Thoracic aorta (tissue), 2 donors: ENCODE measurements at places on chromosomes 4 and X. TPM values are rescaled to one million over a fixed set of nuclear protein-coding genes. Genes with fewer than 3 reads are reported as not detected.

DNA sequence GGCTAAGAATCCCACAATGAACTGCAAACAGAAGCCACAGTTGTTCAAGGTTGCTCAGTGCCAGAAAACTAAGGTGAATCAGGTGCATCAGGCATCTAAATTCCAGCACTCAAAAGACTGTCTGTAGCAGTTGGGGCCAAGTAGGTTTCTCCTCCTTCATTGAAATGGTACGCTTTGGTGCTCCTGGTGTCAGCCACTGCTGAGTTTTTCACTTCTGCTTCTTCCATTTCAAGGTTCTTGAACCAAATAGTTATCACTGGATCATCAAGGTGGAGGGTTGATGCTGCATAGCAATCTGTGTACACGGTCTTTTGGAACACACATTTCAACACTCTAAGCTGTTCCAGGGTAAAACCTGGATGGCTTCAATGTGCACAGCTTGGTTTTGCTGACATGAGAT is 74.4 kb downstream of the TMA16 start:
- no peaks in the 10 kb centered on the region for H3K27me3 ChIP-seq
- H3K4me1 ChIP-seq = no peaks in the 10 kb centered on the region
- no peaks in the 10 kb centered on the region for H3K36me3 ChIP-seq
- no peak for DNase-seq

- peaks cover 10% of the 10 kb centered on the region for H3K4me1 ChIP-seq
- H3K36me3 ChIP-seq = no peaks in the 10 kb centered on the region
- no peak overlapping the region for H3K4me3 ChIP-seq
- H3K27ac ChIP-seq = no peak overlapping the region
Measured at GRCh38 chr4:38241541-38241940, 281.3 kb downstream of the PTTG2 start.

Gene NUDT11
- total RNA-seq = 5.0 TPM

DNA sequence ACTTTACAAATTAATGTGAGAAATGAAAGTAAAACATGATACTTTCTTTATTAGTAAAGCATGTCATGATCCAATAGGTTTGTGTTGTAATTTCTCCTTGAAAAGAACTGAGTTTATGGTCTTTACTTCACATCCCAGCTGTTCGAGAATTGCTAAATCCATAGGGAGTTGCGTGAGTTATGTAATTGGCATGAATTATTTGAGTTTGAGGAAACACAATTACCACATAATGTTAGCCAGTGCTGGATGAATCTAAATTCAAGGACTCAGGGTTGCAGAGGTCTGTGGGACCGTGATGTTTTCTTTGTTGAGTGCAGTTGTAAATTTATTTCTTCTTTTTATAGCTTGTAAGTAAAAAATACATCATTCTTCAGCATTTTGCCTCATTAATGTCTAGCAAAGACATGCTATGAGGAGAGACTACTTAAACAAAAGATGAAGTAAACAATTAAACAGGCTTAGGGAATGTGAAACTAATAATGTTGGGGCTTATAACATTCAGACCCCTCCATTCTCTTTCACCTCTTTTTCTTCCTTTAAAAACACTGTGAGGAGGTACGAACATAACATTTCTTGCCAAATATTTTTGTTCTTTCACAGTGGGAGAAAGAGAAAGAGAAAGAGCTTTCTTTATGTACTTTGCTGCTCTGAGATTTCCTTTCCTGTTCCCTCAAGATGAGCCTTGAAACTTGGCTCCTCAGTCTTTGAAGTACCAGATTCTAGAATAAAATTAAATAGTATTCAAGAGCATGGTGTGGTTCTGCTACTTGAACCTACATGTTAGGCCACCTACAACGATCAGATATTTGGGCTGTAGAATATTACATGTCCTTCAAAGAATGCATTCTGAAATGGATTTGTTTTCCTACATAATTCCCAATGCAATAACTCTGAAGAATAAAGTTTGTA is 159.6 kb upstream of the ANK2 start:
- no peak for DNase-seq
- H3K4me3 ChIP-seq = peak overlapping the region; percentile 60
- H3K27ac ChIP-seq = peak overlapping the region; percentile 48
- H3K4me1 ChIP-seq = peaks cover 4% of the 10 kb centered on the region
- no peaks in the 10 kb centered on the region for H3K27me3 ChIP-seq

Gene PRSS12
- total RNA-seq = 0.14 TPM

- no peaks in the 10 kb centered on the region for H3K4me1 ChIP-seq
- H3K36me3 ChIP-seq = no peaks in the 10 kb centered on the region
- H3K4me3 ChIP-seq = no peak overlapping the region
Measured at GRCh38 chr4:24988776-24989175, 42.0 kb downstream of the LGI2 start.
